ENCODE measurements at places on chromosomes 4 and X.

- no peak for DNase-seq
Measured at GRCh38 chrX:154696676-154697045, 43.3 kb upstream of the CTAG2 start.

- no peak for DNase-seq
Measured at GRCh38 chr4:87911252-87911774, 64.2 kb upstream of the SPP1 start.

- no peak for DNase-seq
Measured at GRCh38 chr4:76879731-76880364, 18.1 kb downstream of the SOWAHB start.

- DNase-seq = no peak
Measured at GRCh38 chrX:11664211-11665167, 1.2 kb downstream of the ARHGAP6 start.

- no peak for DNase-seq
Measured at GRCh38 chr4:6222761-6223292, 22.5 kb upstream of the JAKMIP1 start.

DNA sequence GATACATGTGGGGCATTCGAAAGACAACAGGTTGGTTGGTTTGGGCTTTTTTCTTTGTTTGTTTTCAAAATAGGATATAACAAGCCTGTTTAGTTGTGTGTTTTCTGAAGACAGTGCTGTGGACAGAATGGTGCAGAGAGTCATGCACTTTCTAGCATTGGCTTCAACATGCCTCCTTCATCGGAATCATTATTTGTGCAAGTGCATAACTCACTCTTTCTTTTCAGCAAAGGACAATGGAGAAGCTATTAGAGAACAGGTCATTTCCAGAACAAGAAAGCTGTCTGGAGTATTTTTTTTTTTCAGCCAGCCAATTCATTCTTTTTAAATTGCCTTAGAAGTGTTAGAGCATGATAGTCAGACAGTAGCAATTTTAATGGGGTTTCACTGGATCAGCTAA, 225.8 kb downstream of the STK32B start:
- no peak for DNase-seq

GRCh38 chr4:181982856-181983255, 260.3 kb upstream of the TENM3 start:
- no peak for DNase-seq

GRCh38 chr4:122692641-122693520, 39.6 kb upstream of the BBS12 start:
- no peak for DNase-seq

- DNase-seq = no peak
Measured at GRCh38 chrX:87391742-87392141, 125.9 kb upstream of the KLHL4 start.

Measured in activated CD4-positive, alpha-beta memory T cell treated with anti-CD3 and anti-CD28 coated beads, Interleukin-2, amount 10 ng/mL, durations not matched to agents 7 days and 5 days (primary cell).